ENCODE measurements at places on chromosomes 11 and 22.

GRCh38 chr11:1638344-1638743 is 8.8 kb downstream of the KRTAP5-5 start:
- DNase-seq, result no peak

- DNase-seq, result no peak
These were observed 13.9 kb upstream of the TP53AIP1 start for GRCh38 chr11:128956401-128957201.

DNA sequence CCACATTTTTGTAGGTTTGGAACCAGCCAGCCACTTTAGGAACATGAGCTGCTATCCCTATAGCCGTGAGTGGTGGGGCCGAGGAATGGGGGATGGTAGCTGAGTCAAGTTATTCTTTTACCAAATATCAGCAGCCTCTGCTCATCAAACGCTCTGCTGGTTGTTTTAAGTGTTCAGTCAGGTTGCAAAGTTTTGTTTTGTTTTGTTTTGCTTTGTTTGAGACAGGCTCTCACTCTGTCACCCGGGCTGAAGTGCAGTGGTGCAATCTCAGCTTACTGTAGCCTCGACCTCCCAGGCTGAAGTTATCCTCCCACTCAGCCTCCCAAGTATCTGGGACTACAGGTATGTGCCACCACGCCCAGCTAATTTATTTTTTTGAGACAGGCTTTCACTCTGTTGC is 14.4 kb downstream of the CABIN1 start:
- DNase-seq, result no peak

DNA sequence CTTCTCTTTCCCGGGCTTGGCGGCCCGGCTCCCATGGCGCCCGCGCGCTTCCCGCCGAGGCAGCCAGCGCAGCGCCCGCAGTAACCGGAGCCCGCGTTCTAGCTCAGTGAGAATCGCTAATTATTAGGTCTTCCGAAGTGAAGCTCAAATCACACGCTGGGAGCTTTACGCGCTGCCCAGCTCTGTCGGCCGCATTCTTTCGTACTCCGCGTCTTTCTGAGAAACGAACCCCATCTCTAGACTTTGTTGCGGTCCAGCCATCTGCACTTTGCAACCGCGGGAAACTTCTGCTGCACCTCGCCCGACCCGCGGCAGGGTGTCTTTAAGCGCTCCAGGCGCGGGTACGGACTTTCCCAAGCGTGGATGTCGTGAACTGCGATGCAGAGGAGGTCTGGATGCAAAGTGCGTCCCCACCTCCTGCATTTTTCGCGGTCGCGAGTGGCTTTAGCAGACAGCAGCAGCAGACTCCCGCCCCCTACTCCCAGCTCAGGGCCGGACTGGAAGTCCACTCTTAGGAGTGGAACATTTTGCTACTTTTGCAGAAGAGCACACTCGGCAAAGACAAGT is 6.0 kb upstream of the PAX6 start:
- no peak for DNase-seq

GRCh38 chr11:9834291-9834690 is 170.4 kb downstream of the SWAP70 start:
- DNase-seq, result no peak

- DNase-seq, result no peak
These were observed 198.0 kb upstream of the PDGFD start for GRCh38 chr11:104361975-104362374.

DNA sequence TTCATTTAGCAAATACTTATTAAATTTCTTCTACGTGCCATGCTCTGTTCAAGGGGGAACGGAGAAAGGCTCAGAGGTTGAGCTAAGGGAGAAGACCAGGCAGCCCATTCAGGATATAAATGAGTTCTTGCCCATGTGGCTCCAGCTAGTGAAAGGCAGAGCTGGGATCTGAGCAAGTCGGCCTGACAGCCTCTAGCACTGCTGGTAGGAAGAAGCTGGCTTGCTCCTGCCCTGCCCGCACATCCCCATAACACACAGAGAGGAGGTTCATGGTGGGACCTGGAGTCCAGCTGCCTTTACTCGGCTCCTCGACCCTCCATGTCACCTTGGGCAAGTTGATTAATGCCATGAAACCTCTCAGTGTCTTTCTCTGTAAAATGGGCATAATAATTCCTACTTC is 2.0 kb downstream of the SLC15A3 start:
- no peak for DNase-seq

- DNase-seq, result no peak
These were observed 23.9 kb downstream of the IL10RA start for GRCh38 chr11:118009864-118010737.

- DNase-seq, result no peak
These were observed 48.2 kb downstream of the ST3GAL4 start for GRCh38 chr11:126403658-126404057.

DNA sequence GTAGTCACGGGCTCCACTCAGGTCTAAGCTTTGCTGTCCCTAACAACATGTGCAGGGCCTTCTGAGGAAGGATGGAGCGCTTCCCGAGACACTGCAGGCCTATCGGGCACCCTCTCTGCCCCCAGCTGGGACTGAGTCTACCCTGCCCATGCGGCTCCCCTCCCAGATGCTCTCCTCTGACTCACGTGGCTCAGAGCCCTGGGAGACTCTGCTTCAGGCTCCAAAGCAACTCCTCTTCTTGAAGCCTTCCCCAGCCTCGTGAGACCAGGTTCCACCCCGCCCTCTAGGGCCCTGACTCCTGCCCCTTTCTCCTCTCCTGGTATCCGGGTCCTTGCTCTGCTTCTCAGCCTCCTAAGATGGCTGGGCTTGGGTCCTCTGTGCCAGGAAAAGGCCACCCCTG is 28.4 kb upstream of the ARFGAP3 start:
- DNase-seq, result no peak

GRCh38 chr11:79400717-79401330 is 40.0 kb downstream of the TENM4 start:
- DNase-seq, result no peak

DNA sequence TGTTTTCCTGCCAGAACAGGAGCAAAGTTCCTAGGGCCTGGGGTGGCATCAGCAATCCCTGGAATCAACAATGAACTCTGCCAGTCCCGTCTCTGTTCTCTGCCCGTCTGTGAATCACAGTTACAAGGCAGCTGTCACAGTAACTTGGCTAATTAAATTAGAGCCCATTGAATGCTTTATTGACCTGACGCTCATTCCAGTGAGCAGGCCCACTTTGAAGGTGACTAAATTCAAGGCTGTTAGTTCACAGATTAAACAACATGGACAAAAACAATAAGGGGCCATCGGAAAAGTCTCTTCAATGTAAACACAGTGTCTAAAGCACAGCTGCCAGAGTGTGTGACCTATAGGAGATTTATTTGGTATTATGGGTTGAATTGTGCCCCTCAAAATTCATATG is 17.7 kb upstream of the TMPRSS5 start:
- DNase-seq, result no peak

GRCh38 chr11:73423506-73423905 is 47.3 kb downstream of the RELT start:
- DNase-seq, result no peak

GRCh38 chr11:119885067-119885466 is 156.1 kb upstream of the NECTIN1 start:
- no peak for DNase-seq

DNA sequence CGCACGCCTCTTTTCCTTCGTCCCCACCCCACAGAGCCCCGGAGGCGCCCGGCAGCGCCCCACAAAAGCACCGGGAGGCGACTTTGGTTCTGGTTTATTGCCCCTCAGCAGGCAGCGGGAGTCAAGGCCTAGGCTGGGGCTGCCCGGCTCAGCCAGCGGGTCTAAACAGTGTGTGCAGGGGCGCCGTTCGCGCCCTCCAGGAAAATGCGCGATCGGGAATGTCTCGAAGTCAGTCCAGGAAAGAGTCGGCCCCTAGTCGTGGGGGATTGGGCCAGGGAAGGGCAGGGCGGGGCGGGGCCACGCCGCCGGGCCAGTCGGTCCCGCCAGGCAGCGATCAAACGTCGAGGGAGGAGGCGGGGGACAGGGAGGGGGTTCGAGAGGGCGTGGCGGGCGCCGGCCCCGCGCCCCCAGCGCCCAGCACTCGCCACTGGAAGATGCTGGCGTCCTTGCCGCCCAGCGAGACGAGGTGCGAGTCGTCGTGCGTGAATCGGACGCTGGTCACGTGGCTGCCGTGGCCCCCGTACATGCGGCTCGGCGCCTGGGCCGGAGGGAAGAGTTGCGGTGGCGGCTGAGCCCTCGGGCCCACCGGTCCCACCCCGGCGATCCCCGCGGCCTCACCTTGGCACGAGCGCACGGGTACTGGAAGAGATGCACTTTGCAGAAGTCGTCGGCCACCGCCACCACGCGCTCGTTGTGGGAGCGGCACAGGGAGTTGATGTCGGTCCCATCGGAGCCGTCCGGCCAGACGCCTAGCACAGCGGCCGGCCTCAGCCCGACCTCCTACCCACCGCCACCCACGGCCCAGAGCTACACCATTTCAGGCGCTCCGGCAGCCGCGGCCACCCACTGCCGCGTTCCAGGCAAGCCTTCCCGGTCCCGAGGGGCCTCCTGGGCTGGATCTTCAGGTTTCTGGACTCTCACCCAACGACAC is 741 bp upstream of the MTA2 start:
- no peak for DNase-seq

DNA sequence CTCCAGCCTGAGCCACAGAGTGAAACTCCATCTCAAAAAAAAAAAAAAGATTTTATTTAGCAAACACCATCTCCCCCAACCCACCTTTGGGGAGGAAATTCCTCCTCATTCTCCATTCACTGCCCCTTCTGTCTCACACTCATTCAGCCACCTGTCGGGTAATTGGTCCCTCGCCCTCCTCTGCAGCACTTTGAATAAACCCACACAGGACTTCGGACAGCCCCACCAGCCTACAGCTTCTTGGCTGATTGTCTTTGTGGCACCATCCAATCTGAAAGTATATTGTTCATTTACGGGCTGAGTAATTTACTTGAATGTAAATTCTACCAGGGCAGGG is 7.5 kb upstream of the GGA1 start:
- DNase-seq, result no peak

- no peak for DNase-seq
These were observed 105.4 kb downstream of the TTC28 start for GRCh38 chr22:28574159-28574788.

DNA sequence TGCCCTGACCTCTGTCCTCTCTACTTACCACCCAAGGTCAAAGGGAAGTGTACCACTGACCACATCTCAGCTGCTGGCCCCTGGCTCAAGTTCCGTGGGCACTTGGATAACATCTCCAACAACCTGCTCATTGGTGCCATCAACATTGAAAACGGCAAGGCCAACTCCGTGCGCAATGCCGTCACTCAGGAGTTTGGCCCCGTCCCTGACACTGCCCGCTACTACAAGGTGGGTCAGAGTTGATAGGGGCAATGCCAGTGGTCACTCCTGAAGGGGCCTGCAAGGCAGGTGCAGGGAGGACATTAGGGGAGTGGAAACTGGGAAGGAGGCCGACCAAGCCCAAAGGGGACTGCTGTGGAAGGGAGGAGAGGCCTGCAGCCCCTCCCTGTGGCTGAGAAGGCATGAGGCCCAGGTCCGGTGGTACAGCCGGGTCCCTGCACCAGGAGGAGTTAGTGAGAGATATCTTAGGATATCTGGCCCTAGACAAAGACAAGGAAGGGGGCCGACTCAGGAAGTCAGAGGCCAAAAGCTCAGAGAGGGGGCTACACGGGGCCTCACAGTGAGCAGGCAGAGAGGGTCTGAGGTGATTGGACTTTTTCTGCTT is 17.9 kb downstream of the POLR3H start:
- no peak for DNase-seq

DNA sequence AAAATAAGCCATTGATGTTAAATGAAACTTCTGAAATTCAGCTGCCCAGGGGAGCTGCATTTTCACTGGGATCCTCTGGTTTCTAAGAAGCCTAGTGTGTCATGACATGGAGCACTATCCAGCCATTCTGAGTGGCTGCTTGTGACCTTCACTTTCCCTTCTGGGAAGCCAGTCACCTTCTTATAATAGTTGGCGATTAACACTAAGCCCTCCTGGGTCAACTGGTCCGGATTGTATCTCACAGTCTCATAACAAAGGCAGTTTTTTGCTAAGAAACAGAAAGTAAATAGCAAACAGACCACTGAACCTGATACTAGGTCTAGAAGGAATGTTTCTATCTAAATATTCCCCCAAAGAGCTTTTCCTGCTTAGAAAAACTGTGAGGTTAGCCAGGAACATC is 7.9 kb downstream of the CSRP3 start:
- no peak for DNase-seq

GRCh38 chr11:63879598-63880402 is 37.2 kb downstream of the RCOR2 start:
- no peak for DNase-seq

GRCh38 chr11:61505640-61506155 is 2.9 kb upstream of the LRRC10B start:
- no peak for DNase-seq

DNA sequence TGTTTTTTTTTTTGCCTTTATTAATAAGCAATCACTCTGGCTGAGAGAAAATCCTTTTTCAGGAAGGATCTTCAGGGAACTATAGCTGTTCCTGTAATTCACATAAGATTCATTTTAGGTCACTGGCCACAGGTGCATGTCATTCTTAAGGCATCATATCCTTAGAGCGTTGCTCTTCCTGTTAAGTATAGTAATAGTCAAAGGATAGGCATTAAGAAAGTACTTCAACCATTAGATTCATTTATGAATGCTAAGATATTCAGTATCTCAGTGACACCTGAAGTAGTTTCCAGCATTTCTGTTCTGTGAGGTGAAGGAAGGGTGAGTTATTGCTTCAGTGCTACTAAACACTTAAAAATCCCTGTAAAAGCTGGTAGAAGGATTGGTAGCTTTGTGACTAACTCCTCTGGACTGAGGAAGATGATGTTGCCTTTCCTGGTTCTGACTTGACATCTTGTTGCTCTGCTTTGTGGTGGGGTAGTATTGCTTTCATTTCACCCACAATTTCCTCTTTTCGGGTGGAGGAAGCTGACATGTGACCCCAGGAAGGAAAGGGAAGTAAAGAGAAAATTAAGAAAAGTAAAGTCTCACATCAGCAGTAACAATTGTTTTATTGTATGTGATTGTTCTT is 34.7 kb downstream of the RNF169 start:
- no peak for DNase-seq

DNA sequence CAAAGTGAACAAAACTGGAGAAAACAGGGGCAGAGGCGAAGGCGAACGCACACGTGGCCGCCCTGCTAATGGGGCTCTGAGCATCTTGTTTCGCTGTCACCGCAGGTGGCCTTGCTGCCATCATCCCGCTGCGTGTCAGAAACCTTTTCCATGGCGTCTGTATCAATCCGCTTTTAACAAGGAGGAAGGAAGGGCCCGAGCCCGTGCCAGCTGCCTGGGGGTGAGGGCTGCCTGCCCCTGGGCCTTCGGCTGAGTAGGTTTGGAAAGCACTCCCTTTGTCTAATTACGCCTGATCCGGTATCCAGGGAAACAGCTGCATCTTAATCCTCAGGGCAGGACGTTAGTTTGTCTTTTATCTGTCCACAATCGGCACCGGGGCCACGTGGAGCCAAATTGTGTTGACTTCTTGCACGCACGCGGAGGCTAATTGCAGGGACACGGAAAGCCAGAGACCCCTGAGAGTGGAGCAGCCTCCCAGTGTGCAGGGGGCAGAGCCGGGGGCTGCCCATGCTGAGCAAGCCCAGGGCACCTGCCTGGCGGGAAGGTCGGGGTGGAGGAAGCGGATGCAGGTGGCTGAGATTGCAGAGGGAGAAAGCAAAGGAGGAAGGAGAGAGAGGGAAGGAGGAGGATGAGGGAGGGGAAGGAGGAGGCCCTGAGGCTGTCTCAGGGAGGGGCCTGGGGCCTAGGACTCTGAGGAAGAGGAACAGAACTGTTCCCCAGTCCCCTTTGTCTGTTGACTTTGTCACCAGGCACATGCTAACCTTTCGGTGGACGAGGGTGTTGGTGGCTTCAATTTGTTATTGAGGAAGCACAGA is 19.2 kb upstream of the TH start:
- no peak for DNase-seq
